ENCODE measurements at places on chromosomes 6 and 20.

DNA sequence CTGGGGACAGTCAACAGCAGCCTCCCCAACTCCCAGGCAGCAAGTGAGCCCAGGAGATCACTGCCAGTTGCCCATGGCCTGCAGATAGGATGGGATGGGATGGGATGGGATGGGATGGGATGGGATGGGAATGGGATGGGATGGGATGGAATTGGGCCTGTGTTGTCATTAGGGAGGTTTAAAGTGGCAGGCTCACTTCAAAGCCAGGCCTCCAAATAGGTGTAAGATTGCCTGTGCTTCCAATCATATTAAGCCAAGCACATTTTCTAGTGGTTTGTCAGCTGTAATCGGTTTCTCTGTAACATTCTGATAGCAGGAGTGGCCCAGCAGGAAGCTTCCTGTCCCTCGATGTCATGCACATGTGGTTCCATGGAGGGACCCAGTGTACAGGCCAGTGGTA is 82.7 kb upstream of the NXT1 start:
- no peak for DNase-seq

DNA sequence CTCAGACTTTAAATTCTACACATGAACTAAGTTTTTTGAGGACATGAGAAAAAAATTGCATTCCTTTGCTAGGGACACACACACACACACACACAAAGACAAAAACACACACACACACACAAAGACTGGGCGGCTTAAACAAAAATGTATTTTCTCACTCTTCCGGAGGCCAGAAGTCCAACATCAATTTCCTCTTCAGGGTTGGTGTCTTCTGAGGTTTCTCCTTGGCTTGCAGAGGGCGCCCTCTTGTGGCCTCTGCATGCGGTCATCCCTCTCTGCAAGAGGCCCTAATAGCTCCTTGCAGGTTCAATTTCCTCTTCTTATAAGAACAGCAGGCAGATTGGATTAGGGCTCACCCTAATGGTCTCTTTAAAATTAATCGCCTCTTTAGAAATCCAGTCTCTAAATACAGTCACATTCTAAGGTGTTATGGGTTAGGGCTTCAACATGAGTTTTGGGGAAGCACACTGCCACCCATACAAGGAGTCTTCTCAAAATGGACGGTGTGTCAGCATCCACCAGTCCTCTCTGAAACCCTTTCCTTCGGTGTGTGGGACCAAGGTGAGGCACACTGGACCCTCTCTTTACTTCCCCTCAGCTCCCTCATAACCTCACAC is 61.4 kb downstream of the GPR6 start:
- peak; percentile 79 for DNase-seq

GRCh38 chr20:53957451-53958172 is 112.8 kb downstream of the BCAS1 start:
- no peak for DNase-seq

- DNase-seq: no peak
Observed at GRCh38 chr6:113598786-113599185, 258.4 kb upstream of the MARCKS start.

DNA sequence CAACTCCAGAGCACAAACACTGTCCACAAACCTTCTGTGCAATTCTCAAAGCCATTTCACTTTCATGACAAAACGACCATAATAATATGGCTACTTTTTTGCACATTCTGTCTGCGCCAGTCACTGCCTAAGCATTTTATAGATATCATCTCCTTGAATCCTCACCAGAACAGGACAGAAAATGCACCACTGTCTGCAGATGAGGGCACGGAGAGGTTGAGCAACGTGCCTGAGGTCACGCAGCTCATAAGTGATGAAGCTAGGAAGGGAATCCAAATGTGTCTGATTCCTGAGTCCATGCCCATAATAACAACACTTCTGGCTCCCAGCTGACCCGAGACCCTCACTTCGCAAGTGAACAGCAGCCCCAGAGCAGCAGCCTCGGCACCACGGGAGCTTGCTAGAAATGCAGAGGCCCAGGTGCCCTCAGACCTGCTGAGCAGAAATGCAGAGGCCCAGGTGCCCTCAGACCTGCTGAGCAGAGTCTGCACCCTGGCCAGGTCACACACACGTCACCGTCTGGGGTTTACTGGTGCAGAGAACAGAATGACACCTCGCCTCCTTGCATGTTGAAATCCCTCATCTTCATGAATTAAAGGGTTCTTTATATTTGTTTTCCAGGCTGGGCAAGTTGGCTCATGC is 265.2 kb downstream of the BMP7 start:
- no peak for DNase-seq

DNA sequence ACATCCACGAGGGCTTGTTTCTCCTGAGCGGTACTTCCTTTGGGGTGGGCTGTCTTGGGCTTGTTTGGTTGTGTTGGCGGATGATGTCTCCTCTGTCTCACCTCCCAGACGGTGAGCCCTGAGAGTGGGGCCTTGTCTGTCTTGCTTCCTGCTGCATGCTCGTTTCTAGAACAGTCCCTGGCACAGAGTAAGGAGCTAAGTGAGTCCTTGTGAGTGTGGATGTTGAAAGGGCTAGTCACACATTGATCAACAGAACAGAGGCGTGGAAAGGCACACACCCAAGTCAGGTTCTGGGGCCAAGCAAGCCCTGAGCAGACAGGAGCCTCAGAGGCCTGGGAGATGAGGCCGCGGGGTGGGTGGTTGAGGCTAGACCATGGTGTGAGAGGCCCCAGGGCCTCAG is 111.0 kb downstream of the BMP7 start:
- DNase-seq: no peak

DNA sequence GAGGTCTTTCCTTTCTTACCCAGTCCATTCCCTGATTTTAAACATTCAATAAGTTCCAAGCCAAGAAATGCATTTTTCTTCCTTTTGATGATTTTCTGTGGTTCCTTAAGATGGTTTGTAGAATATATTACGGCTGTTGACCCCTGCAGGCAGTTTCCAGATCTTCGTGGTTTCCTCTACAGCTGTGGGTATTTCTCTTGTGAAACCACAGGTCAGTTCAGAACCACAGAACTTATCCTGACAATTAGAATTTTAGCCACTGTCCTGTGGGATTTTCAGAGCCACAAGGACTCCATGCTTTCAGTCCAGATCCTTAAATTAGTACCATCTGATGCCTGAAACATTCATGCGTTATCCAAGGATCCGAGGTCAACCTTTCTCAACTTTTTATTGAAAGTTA is 29.7 kb upstream of the EXOC2 start:
- no peak for DNase-seq

DNA sequence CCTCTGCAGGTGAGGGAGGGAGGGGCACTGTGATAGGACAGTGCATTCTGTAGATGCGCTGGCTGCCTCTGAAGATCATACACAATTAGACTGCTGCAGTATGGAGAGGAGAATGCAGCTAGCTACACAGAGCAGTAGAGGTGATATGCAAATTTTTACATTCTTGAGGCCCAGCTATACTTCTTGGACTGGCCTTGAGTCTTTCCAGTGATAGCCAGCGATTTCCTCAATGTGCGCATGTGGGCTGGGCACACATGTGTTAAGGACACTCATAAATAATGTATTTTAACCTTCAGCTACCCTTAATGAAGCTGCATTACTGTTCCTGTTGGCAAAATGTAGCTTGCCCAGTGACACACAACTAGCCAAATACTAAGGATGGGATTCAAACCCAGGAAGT is 19.0 kb downstream of the TTPAL start:
- DNase-seq: no peak

- no peak for DNase-seq
Observed at GRCh38 chr6:125834348-125834747, 43.6 kb downstream of the NCOA7 start.

GRCh38 chr6:125367036-125367782 is 65.4 kb upstream of the HDDC2 start:
- DNase-seq: no peak

GRCh38 chr6:136761227-136761922 is 30.9 kb downstream of the MAP3K5 start:
- DNase-seq: no peak

- peak; percentile 27 for DNase-seq
Observed at GRCh38 chr6:31446481-31446880, 43.1 kb downstream of the MICA start.

DNA sequence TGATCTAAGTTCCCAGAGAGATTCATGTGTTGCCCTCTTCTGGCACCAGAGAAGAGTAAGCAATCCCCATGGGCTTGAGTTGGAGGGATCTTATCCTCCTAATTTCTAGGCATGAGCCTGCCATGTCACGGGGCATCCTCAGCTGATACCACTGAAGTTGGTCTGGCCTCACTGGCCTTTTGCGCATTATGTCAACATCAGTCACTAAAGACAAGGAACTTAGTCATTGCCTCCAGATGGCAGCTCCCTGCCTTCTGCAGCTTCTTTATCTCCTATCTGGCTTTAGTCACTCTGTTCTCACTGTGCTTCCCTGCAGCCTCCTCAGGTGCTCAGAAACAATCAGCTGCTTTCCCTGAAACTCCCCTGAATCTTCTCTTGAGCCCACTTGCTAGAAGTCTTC is 312.2 kb downstream of the ADGRG6 start:
- no peak for DNase-seq

DNA sequence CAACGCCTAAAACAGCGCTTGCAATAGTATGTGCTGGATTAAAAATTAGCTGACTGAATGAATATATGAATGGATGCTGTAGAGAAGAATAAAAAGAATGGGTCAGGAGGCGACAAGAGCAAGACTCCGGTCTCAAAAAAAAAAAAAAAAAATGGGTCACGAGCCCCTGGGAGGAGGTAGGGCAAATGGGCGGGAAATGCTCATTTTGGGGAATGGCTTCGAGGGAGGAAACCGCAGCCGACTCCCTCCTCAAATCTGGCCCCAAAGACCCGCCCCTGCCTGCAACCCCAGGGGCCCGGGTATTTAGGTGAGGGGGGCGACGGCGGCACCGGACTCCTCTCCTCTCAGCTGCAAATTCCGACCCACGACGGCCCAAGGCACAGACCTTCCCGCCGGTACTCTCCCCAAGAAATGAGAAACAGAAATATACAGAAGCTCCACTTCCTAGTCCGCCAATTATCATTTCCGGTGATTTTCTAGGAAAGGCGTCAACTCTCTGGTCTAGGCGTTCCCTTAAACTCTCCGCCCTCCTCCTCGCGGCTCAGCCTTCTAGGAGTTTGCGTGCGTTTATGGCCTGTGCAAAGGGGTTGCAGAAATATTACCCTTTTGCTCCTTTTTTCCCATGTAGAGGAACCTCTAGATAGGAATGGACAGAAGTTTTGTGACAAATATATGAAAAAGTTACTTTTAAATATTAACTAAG is at the start of gene ZNF311:
Gene ZNF311 (minus strand): TSS at position 133 of the 703 bp plus-strand sequence. CDS start 1,361 bp downstream, outside the sequence.
- DNase-seq: peak; percentile 74

- DNase-seq: no peak
Observed at GRCh38 chr6:105135907-105136430, 43.8 kb downstream of the POPDC3 start.

GRCh38 chr6:98118397-98119045 is 715.9 kb upstream of the POU3F2 start:
- DNase-seq: no peak

GRCh38 chr6:78908621-78909020 is 41.3 kb downstream of the IRAK1BP1 start:
- no peak for DNase-seq

GRCh38 chr6:79713701-79714322 is 82.7 kb downstream of the SH3BGRL2 start:
- DNase-seq: peak; percentile 4

- DNase-seq: no peak
Observed at GRCh38 chr6:52183131-52183713, 3.0 kb upstream of the IL17A start.

GRCh38 chr20:48049641-48050040 is 264.4 kb upstream of the SULF2 start:
- DNase-seq: no peak

- DNase-seq: no peak
Observed at GRCh38 chr6:117079951-117080350, 185.4 kb upstream of the VGLL2 start.

GRCh38 chr20:11676630-11677287 is 240.9 kb upstream of the BTBD3 start:
- no peak for DNase-seq

GRCh38 chr20:45377269-45377668 is 856 bp downstream of the TP53TG5 start:
- DNase-seq: no peak

DNA sequence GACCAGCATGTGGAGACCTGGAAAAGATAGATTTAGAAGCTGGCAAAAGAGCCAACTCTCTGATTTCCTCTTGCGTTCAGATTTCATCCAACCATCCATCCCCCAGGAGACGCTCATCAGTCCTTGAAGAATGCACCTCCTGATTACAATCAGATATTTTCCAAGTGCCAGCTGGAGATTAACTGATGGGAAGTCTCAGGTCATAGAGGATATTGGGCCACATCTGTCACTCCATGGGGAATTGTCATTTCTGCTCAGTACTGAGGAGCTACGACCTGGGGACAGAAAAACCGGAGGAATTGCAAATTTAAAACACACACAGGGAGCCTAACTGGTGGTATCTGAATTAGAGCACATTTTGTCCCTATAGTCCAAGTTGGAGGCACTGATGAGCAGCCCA is 496.2 kb upstream of the SULF2 start:
- DNase-seq: no peak

- no peak for DNase-seq
Observed at GRCh38 chr6:33273924-33274902, 2.3 kb downstream of the RPS18 start.

DNA sequence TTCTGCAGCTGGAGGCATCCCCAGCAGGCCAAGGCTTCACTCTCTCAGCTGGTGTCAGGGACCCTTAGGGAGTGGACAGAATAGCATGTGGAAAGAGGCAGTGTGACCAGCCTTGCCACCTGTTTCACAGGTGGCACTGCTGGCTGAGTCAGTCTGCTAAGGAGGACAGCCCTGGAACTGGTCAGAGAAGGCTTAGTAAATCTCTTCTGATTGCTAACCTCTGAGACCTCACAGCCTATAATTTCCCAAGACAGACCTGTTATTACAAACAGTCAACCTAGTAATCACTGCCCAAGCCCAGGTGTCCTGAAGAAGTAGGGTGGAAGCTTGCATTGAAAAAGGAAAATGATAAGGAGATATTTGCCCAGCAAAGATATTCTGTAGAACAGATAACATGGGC is 26.4 kb upstream of the PAQR8 start:
- DNase-seq: no peak

DNA sequence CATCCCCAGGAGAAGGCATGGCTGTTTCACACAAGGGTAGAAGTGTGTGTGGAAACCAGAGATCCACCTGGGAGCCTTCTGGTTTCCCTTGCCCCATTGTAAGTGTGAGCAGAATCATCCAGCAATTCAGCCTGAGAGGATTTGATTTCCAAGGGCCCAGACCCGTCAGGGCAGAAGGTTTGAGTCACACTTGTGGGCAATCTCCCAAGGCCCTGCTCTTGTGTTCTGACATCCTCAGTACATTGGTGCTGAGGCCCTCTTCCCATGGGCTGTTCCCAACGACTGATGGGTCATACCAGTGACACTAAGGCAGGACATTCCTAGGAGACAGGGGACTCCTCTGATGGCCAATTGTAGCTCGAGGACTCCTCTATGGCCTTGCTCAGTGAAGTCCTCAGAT is 58.2 kb upstream of the POLR1H start:
- no peak for DNase-seq

Measured in HS-27A (cell line).